Stimulated activated CD8-positive, alpha-beta memory T cell treated with anti-CD3 and anti-CD28 coated beads, Interleukin-15, amount 100 ng/mL, for 4 hours (primary cell): ENCODE measurements at places on chromosomes 12 and 14.

DNA sequence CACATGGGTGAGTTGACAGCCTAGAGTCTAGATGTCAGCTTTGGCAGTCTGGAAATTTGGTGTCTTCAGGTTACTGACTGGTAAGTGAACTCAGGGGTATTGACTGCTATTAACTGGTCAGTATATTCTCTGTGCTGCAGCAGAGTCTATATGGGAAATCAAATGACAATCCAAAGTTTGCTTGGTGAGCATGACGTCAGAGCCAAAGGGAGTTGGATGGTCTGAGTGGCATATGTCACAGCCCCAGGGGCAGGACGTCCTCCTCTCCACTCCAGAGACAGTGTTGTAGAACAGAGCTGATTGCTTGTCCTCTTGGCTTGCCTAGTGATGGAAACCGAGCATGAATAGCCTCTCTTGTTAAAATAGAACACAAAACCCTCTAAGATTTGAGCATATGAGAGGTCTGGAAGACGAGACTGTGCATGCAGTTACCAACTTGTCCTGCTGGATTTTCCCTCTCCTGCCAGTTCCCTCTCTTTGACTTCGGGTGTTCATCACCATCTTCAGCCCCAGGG, 3.3 kb upstream of the TBC1D30 start:
- no peak for DNase-seq

GRCh38 chr14:55913324-55914025, 204.7 kb upstream of the PELI2 start:
- no peak for DNase-seq

DNA sequence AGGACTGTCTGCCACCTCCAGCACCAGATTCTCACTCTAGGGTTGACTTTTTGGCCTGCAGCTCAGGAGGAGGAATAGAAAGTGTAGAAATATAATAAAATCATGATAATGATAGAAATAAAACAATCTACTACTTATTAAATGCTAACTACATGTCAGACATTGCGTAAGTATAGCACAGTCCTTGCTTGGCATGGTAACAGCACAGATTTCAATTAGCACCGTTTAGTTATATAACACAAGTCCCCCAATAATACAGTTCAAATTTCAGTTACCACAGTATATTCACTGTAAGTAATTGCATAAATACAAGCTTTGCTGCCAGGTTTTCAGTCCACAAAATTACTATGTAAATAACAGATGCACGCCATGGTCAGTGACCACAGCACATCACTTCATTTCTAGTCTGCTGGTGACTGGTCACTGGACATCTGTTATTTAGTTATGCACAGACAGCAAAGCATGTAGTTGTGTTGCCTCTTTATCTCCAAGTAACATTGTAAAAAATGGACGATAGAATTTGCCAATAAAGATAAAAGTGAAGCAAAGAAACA, 6.5 kb upstream of the GLT8D2 start:
- no peak for DNase-seq

- no peak for DNase-seq
These were observed 77.6 kb upstream of the DACT1 start for GRCh38 chr14:58560208-58560607.

- DNase-seq = peak; percentile 41
These were observed 67.2 kb downstream of the DIO3 start for GRCh38 chr14:101628471-101628966.

DNA sequence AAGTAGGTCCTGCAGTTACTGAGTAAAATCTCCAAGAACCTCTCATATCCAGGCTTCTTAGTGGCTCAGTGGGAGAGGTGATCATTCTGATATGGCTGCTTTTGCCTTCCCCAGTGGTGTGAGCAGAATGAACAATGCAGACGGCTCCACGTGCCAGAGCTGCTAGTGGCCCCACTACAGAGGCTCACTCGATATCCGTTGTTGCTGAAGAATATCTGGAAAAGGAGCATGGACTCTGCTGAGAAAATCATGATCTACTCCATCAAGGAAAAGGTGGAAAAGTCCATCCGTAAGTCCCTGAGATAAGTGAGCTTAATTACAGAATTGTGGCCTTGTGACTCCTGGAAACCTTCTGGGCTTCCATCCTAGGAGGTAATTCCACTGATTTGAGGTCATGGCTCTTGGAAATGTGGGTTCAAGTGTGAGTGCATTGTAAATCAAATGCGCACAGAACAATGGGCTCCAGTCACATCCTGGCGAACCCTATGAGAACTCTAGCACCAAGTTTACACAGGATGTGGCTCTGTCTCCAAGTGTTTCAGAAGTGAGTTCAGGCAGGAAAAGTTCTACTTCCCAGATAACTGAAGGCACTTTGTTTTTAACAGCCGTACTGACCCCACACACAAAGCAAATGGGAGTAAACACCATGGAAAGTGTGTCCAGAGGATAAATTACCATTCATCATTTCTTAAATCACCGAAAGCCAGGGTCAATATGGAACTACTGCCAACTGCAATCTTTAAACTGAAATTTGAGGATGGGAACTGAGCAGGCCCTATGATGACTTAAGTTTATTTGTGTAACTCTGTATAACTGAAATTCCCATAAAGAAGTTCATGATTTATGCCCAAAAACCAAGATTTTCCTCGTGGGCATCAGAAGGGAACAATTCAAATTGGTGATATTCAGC, 51.4 kb downstream of the PLEKHG7 start:
- no peak for DNase-seq

GRCh38 chr12:3634348-3634747, 118.6 kb downstream of the CRACR2A start:
- DNase-seq = no peak

- DNase-seq = no peak
These were observed 28.9 kb upstream of the TMX1 start for GRCh38 chr14:51211149-51211548.

GRCh38 chr14:50834802-50835276, 3.9 kb upstream of the NIN start:
- no peak for DNase-seq

DNA sequence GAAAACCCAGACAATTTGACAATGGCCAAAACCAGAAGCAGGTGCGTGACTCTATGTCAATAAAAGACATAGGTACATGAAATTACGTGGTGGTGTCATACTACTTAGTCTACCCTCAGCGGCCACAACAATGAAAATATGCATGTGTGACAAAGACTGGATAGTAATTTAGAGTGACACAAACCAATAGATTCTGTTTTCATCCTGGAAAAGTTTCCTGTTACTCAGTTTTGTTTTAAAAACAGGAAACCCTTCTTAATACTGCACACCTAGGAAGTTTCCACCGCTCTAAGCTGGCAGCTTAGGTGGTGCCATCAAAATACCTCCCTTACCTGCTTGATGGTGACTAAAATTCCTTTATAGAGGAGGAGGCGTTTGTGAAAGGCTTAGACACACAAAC, 15.1 kb downstream of the POU6F1 start:
- no peak for DNase-seq

GRCh38 chr12:12520273-12520672, 42.4 kb downstream of the DUSP16 start:
- DNase-seq = no peak

- DNase-seq = no peak
These were observed 87.2 kb downstream of the ZFC3H1 start for GRCh38 chr12:71576496-71576895.

DNA sequence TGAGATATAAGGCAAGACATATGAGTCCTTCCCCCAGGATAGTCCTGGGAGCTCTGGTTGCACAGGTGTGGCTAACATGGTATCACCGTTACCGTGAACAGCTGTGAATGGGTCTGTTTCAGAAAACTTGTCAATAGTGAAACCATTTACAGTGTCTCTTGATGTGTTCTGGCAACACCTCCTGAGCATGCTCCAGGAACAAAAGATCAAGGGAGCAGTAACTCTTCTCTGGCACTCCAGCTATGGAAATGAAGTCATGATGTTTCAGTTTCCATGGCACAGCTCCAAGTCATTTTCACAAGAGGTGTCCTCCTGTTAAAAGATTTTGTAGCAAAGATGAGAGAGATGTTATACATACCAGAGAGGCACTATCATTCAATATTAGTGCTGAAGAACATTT, 253.7 kb downstream of the SNAPC1 start:
- DNase-seq = no peak

DNA sequence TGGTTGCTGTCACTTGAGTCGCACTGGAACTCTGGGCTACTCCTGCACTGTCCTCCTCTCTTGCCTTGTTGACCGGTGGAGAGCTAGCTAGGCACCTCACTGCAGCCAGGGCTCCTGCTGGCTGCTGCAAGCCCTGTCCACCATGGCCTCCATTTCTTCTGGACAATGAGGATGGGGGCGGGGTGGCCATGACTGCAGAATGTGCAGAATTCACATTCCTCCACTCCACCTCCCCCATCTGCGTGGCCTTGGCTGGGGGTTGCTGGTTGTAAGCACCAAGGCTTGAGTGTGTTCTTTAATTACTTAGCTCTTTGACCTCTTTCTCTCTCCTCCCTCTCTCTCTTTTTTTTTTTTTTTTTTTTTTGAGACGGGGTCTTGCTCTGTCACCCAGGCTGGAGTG, 248.5 kb downstream of the PCNX1 start:
- no peak for DNase-seq

GRCh38 chr12:97797473-97797872, 334.9 kb downstream of the RMST start:
- DNase-seq = no peak

GRCh38 chr12:107459641-107460040, 226.0 kb upstream of the PWP1 start:
- no peak for DNase-seq

GRCh38 chr12:124217508-124218242, 77.2 kb upstream of the RFLNA start:
- DNase-seq = no peak

DNA sequence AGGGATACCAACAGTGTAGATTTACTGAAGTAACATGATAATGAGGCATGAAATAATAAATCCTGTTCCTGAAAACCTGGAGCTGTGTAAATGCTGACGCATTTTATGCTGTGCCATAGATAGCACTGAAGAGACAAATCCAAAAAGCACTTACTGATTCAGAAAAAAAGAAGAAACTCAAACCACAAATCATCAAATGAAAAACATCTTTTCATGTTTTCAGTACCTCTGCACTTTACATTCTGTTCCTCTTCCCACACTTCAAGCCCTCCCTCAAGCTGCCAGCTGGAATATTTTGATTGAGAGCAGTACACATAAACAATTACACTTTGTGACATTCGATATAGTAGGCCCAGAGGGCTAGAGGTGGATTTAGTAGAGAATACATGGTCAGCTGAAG, 362.3 kb downstream of the NAV3 start:
- DNase-seq = no peak

DNA sequence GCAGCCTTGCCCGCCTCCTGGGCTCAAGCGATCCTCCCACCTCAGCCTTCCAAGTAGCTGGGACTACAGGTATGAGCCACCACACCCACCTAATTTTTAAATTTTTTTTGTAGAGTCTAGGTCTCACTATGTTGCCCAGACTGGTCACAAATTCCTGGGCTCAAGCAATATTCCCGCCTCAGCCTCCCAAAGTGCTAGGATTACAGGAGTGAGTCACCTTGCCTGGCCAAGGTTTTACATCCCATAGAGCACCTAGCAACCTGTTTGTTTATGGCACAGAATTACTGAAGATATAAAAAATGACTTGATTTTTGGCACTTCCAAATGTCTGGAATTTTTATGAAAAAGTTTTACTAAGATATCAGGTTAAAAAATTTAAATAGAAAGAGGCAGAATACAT, 16.5 kb downstream of the MYO1A start:
- DNase-seq = no peak

DNA sequence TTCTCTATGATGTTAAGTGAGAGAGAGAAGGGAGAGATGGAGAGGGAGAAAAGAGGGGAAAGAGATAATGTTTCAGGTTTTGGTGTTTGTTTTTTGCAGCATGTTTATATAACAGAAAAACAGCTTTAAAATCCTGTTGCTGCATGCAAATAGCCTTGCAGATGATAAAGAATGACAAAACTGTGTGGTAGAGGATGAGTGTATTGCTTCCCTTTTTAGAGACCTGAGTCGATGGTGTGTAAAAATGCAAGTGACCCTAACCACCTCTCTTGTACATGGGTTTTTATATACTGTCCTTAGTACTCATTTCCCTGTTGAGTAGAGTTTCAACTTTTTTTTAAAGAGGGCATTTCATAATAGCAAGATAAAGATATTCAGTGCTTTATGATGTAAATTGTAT, 249.1 kb downstream of the AKAP6 start:
- DNase-seq = no peak

- no peak for DNase-seq
These were observed 95.8 kb upstream of the NCOR2 start for GRCh38 chr12:124663206-124663605.

GRCh38 chr12:109130297-109131153, 14.1 kb downstream of the ACACB start:
- no peak for DNase-seq

DNA sequence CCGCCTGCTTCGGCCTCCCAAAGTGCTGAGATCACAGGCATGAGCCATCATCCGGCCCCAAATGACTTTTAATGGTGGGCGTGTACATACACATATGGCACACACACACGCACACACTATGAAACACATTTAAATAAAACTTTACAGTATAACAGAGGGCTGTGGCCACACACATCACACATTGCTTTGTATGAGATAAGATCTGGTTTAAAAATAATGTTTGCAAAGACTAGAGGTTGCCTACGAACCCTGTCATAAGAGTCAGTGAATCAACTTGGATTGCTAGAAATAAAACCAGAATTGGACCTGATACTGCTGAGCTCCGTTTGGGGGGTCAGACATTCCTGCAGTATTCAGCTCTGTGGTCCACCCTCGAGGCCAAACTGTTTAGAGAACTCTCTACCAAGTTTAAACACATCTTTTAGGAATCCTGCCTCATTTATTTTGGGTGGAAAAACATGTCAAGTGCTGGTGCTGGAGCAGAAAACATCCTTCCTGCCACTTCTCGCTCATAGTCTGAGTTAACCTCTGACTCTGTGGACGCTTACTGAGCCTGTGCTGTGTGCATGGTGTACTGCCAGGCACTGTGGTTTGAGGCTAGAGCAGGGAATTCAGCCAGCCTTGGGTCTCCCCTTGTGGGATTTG, 47.8 kb upstream of the EML1 start:
- no peak for DNase-seq

DNA sequence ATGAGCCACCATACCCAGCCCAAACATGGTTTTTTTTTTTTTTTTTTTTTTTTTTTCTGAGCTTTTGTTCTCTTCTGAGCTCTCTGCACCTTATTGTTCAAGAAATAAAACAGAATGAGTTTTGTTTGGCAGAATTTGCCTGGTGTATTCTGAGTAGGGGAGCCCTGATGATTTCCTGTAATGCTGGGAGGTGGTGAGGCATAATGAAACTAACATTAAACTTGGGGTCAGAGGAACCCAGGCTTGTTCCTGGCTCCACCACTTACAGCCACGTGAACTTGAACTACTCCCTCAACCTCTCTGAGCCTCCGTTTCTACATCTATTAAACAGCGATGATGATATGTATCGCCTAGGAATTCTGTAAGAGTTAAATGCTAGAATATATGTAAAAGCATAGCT, 276.3 kb upstream of the CRY1 start:
- no peak for DNase-seq

- no peak for DNase-seq
These were observed 7.1 kb downstream of the SNRNP35 start for GRCh38 chr12:123465084-123465483.

DNA sequence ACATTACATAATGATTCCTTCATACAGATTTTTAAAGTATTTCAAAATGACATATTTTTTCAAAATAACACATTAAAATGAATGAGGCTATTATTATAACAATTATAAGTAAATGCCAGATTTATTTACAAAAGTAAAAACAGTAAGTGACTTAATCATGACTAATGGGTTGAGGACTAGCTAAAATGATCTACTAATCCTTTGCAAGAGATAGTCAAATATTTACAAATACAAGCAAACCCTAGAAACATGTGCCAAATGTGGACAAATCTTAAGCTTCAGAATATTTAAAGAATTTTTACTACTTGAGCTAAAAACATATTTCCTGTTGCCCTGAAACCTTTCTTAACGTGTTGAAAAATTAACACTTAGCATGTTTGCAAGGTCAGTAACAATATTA, 74.8 kb downstream of the KIF21A start:
- DNase-seq = no peak
